ENCODE measurements at places on chromosomes 1 and 21. TPM values are rescaled to one million over a fixed set of nuclear protein-coding genes. Genes with fewer than 3 reads are reported as not detected.

DNA sequence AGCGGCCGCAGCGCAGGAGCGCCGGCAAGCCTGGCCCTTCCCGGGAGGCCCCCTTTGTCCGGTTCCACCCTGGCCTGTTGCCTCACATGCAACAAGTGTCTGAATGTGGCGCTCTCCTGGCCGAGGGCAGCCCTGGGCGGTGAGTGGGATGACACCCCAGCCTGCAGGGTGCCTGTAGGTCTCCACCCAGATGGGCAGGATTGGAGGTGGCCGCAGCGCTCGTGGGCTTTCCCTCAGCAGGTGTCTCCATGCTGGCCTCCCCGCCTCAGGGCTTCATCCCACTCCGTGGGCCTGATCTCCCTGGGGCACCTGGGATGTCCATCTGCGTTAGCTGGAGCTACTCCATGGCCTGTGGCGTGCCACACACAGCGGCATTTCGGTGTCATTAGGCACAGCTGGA, 1.5 kb downstream of the MIB2 start:
- DNase-seq = no peak

DNA sequence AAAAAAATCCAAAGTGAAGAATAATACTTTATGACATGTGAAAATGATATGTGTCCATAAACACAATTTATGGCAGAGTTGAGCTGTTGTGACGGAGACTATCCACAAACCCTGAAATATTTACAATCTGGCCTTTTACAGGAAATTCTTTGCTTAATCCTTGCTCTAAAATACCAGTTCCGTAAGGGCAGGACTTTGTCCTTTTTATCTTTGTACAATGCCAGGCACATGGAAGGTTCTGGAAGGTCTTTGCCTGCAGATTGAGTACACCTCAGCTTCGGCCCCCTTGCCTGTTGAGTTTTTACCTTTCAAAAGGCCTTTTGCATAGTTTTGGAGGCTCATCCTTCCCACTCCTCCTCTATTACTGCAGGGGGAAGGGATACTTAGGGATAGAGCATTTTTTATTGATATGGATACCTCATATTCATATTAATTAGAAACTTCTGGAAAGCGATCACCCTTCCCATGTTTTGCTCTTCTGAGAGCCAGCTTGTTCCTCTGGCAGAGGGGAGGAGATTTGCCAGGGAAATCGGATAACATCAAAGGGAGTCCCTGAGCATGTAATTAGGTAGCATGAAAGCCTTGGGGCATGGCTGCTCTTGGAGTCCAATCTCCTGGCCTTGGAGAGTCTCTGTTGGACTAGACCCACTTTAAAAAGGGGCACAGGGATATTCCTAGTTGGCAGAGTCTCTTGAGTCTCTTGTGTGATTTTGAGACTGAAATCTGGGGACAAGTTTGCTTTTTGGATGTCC, 217.1 kb downstream of the KCNJ6 start:
- no peak for DNase-seq

DNA sequence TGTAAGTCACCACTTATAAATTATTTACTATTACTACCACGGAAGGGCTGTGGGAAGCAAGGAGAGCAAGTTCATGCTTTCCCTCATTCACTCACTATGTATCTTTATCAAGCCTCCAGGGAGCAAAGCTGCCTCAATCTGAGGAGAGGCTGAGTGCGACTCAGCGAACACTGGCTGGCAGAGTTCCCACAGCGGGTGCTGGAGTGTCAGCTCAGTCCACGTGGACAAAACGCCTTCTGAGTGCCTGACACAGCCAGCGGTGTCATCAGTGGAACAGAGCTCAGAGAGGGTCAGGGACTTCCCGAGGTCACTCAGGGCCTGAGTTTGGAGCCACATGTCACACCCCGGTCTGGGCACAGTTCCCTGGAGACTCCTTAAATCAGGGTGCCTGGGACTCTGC, 16.9 kb downstream of the MATN1 start:
- DNase-seq = no peak

GRCh38 chr1:71640116-71640515, 559.3 kb upstream of the ZRANB2 start:
- no peak for DNase-seq

Gene AMY1B
- not detected for total RNA-seq

Data from omental fat pad (tissue), 4 donors.